ENCODE measurements at places on chromosomes 6 and 20. TPM values are rescaled to one million over a fixed set of nuclear protein-coding genes. Genes with fewer than 3 reads are reported as not detected.

- no peak for ATAC-seq
These were observed 396.7 kb downstream of the THBS2 start for GRCh38 chr6:168856914-168857313.

The SPEF1 gene
- total RNA-seq, result 0.24 TPM

GRCh38 chr6:137968901-137969300 lies 101.8 kb downstream of the TNFAIP3 start:
- ATAC-seq, result peak; percentile 67

The OTOR gene
- total RNA-seq, result not detected

GRCh38 chr6:67606906-67607828 lies 1027.9 kb upstream of the ADGRB3 start:
- ATAC-seq, result no peak

DNA sequence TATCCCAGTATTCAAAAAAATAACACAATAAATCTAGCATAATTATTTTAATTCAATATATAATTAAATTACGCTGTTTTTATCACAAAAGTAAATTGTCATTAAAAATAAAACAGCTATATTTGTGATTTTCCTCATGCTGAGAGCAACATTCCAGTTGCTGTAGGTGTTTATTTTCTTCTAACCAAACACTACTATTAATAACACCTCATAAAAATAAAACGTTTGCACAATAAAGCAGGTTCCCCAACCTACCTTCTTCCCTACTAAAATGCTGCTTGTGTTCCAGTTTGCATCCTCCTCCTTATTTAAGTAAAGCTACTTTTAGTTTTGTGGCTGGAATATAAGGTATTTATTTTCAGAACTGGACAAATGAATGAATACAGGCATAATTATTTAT lies 108.2 kb upstream of the LGSN start:
- no peak for ATAC-seq

GRCh38 chr6:163635731-163636364 lies 221.3 kb downstream of the QKI start:
- ATAC-seq, result no peak

DNA sequence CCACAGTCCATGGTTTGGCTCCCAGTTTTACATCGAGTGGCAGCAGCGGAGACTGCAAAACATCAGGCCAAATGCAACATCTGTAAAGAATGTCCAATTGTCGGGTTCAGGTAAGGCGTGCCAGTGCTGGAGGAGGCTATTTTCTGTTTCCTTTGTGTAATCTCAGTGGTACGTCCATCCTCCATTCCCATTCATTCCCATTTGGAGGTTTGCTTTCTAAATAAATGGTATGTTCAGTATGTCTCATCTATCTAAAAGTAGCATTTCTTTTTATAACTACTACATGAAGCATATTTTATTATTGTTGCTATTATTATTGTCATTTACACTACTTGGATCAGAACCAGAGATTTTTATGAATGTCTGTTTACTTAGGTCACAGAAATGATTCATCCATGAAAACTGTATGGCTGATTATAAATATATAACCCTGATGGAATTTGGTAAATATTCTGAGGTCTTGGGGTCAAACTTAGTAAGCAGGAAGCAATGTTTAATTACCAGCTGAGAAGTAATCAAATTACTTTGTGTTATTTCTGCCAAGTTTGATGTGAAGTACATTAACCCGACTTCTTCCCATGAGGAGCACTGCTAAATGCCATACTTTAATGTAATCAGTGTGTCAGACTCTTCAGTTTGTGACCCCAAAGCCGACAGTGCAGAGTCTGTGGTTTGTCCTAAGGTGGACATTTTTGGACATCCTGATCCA lies 512.9 kb downstream of the UTRN start:
- no peak for ATAC-seq

DNA sequence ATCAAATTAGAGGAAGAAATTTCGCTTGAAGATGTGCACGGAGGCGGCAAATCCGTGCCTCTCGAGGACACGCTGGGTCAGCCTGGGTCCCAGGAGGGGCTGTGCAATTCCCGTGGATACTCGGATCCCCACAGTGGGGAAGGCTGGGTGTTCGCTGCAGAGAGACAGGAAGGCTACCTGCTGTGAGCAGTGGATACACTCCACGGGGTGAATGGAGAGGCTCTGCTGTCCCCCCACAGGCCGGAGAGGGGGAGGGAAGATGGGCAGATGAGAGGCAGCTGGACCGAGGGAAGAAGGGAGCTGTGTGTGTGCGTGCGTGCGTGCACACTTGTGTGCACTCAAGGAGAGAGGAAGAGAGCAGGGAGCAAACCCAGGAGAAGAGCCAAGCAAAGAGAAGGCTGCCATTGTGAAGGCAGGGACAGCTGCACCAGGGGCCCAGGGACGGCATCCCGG lies 57.3 kb downstream of the SULF2 start:
- ATAC-seq, result peak; percentile 1

The PAK5 gene
- not detected for total RNA-seq

GRCh38 chr20:10350188-10350842 lies 83.7 kb downstream of the MKKS start:
- no peak for ATAC-seq

DNA sequence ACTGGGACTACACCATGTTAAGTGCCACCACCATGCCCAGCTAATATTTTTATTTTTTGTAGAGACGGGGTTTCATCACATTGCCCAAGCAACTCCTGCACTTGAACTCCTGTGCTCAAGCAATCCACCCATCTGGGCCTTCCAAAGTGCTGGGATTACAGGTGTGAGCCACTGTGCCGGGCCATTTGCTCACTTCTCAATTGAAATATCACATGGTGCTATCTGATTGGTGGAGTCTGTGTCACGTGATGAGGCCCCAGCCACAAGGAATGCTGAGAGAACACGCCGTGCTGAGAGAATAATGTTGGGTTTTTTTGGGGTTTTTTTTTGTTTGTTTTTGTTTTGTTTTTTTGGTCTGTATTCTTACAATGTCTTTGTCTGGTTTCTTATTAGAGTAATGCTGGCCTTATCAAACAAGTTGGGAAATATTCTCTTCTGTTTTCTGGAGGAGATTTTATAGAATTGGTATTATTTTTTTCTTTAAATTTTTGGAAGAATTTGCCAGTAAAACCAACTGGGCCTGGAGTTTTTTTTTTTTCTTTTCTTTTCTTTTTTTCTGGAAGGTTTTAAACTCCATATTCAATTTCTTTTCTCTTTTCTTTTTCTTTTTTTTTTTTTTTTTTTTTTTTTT lies 183.2 kb upstream of the KCNG1 start:
- ATAC-seq, result no peak

- no peak for ATAC-seq
These were observed 661.7 kb upstream of the CITED2 start for GRCh38 chr6:140036196-140036595.

DNA sequence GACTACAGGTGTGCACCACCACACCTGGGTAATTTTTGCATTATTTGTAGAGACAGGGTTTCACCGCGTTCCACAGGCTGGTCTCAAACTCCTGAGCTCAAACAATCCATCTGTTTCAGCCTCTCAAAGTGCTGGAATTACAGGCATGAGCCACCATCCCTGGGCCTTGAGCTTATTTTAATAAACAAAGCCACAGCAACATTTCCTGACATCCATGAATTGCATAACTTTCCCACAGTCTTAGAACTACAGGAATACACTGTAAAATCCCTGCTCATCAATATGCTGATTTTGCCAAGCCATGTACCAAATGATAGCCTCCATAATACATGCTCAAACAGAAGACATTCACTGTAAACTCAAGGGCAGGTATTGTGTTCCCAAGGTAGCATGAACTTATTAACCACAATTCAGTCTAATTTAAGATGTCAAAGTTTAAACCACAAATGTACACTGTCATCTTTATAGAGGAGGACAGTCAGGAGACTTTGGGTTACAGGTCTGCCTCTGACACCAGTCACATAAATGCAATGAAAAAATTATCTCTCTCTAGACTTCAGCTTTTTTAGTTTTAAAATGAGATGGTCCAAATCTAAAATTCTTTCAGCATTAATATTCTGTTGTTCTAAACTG lies 40.0 kb downstream of the NUDT3 start:
- ATAC-seq, result no peak

GRCh38 chr20:44447827-44448419 lies 27.8 kb upstream of the TTPAL start:
- no peak for ATAC-seq

DNA sequence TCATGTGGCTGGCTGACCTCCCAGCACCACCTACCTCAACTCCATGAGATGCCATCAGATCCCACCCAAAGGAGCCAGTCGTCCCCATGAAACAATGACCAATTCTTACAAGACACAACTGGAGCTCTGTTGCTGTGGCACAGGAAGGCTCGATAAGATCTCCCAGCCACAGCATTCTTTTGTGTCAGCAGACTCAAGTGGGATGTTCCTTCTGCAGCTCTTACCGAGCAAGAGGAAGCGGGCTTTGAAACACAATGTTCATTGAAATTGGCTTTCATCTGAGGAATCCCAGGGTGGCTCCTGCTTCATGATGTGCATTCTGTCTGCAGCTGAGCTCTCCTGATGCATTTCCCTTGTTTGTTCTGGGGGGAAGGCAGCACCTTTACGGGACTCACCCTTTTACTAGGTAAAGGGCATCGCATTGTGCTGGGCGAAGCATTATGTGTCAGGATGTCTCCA lies 222.0 kb upstream of the SGK1 start:
- ATAC-seq, result no peak

DNA sequence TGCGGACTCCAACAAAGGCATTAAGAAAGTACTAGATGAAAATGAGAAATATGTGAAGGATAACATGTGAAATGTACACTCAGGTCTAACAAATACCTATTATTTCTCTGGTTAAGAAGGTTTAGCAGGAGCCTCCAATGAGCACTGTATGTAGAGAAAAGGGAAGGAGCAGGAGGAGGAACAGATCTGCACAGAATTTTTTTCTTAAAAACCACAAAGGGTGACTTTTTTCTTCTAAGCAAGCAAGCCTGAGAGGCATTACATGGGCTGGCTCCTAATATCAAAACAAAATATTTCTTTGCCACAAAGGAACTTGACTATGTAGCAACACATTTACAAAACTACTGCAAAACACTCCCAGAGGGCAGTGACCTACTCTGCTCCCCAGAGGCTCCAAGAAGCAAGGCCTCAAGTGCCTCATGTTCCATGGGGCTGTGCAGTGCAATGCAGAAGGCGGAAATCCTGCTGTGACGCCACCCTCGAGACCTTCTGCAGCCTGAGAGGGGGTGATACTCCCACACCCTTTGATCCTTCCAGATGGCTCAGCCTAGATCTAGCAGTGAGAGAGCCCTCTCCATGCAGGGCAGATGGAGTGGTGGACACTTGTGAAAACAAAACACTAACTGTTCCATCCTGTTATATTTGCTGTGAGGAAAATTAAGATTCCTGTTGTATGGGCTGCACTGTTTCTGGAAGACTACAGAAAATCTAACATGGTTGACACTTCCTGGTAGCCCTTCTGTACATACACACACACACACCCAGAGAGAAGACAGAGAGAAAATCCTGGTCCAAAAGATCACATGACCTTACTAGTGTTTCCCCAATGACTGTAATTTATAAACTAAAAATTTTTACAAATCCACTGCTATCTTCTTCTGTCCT lies 36.0 kb upstream of the SMIM29 start:
- no peak for ATAC-seq

The FNDC1 gene
- total RNA-seq, result not detected

DNA sequence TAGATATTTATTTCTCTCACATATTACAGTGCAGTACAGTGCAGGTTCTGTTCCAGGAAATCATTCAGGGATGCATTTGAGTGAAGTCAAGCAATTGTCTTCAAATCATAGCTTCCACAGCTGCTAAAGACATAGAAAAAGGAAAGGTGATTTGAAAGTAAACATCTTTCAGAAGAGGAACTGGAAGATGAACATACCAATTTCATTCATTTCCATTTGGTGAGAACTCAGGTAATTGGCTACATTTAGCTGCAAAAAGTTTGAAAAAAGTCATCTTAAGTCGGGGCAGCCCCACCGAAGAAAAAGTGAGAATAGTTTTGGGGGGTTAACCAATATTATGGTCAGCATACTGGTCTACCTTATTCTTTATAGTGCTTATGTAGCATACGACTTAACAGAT lies 61.4 kb upstream of the IL20RA start:
- no peak for ATAC-seq

The ZSCAN31 gene
- total RNA-seq, result 1.0 TPM

The RSPH4A gene
- total RNA-seq, result 0.28 TPM

The KIF25 gene
- total RNA-seq, result not detected

The CDH26 gene
- total RNA-seq, result 0.56 TPM

GRCh38 chr20:63652192-63652980 lies 838 bp downstream of the STMN3 start:
- ATAC-seq, result peak; percentile 8

DNA sequence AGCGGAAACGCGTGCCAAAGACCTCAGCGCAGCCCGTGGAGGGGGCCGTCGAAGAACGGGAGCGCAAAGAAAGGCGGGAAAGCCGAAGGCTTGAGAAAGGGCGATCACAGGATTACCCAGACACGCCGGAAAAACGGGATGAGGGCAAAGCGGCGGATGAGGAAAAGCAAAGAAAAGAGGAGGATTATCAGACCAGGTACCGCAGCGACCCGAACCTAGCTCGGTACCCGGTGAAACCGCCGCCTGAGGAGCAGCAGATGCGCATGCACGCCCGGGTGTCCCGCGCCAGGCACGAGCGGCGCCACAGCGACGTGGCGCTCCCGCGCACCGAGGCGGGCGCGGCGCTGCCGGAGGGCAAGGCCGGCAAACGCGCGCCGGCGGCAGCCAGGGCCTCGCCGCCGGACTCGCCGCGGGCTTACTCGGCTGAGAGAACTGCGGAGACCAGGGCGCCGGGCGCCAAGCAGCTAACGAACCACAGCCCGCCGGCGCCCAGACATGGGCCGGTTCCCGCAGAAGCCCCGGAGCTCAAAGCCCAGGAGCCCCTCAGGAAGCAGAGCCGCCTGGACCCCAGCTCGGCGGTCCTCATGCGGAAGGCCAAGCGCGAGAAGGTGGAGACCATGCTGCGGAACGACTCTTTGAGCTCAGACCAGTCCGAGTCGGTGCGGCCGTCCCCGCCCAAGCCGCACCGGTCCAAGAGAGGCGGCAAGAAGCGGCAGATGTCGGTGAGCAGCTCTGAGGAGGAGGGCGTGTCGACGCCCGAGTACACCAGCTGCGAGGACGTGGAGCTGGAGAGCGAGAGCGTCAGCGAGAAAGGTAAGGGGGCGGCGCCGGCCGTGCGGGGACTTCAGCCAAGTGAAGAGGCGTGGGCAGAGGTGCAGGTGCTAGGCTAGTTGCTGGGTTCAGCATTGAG lies 296.2 kb downstream of the RIMS1 start:
- ATAC-seq, result no peak

Data from activated T-helper 17 cell treated with anti-CD3 and anti-CD28 coated beads, Interleukin-2, amount 50 U/mL, for 72 hours (primary cell).